ENCODE measurements at places on chromosomes 6 and 20. TPM values are rescaled to one million over a fixed set of nuclear protein-coding genes. Genes with fewer than 3 reads are reported as not detected.

EBF4 gene
- polyA plus RNA-seq = 2.7 TPM

ESR1 gene
- polyA plus RNA-seq = 0.15 TPM

- DNase-seq = no peak
These were observed 44.5 kb downstream of the ATG5 start for GRCh38 chr6:106281088-106281487.

DNA sequence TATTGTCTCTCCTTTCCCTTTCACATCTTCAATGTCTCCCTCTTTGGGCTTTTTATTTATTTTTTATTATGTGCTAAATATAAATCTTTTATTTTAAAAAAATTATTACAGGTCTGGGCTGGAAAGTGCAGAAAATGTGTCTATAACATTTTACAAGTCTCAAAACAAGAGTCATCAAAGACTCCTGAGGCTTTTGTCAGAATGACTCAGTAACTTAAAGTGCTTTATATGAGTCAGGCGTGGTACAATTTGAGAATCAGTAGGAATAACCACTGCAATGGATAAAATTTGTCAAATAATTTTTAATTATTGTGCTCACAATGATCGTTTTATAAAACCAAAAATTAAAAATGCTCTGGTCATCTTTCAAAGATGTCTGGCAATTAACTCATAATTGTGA is 193.9 kb downstream of the MMUT start:
- no peak for DNase-seq

DNA sequence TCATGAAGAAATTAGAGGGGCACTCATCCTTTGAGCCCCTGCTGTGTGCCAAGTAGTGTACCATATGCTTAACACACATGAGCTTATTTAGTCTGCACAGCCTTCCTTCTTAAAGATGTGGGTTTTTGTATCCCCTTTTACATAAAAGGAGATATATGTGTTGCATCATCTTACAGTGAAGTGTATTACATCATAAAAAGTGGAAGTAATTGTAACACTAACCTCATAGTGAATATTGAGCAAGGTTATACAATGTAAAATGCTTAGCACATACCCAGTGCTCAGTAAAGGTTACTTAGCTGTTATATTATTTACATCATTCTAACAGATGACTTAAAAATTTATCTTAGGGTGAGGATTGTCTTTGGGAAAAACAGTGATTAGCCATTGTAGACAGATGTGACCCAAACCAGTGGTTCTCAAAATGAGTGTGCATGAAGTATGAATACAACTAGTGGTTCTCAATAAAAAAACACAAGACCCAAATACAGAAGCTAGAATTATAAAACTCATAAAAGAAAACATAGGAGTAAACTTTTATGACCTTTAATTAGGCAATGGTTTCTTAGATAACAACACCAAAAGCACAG is 3.8 kb upstream of the PIGU start:
- DNase-seq = no peak
